A673 (cell line): ENCODE measurements at places on chromosomes 5 and 9. TPM values are rescaled to one million over a fixed set of nuclear protein-coding genes. Genes with fewer than 3 reads are reported as not detected.

The ARSI gene
- 0.15 and 0.30 TPM in 2 replicates for total RNA-seq

The IFNW1 gene
- total RNA-seq, result not detected in 2 replicates

The CEL gene
- 2.8 and 3.4 TPM in 2 replicates for total RNA-seq

The OLFML2A gene
- 1.4 and 2.9 TPM in 2 replicates for total RNA-seq

The GMCL2 gene
- total RNA-seq, result not detected in 2 replicates

The PCDHGA6 gene
- 20.2 and 21.6 TPM in 2 replicates for total RNA-seq

The PCDHB5 gene
- 21.0 and 23.6 TPM in 2 replicates for total RNA-seq

The PRR16 gene
- not detected in 2 replicates for total RNA-seq

DNA sequence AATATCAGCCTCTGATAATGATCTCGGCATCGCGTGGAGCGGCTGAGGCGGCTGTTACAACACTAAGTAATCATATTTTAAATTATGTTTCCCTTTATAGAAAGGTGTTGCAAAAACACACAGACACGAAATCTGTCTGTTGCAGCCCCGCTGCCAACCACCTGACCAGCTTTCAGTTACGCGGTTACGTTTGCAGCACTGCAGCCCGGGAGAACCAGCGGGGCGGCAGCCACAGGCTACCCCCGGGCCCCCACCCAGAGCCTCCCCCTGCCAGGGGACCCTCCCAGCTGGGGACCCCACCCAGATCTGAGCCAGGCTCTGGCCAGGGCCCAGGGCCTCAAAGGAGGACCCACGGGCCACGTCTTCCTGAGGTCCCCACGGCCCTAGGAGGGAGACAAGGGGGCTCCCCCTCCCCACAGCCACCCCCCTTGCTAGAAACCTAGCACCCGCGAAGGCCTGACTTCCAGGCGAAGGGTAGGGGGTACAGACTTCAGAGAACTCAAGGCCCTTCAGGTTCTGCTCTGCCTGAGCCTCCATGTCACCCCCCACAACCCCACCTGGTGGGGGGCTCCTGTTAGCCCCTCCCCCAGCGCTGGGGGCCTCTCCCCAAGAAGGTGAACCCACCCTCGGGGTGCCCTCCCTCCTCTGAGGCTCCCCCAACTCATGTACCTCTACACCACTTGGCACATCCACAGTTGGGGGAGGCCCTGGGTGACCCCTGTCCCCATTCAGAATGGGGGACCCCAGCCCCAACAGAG, 6.0 kb downstream of the NACC2 start:
- peaks cover 54% of the 10 kb centered on the region for H3K4me1 ChIP-seq
- no peaks in the 10 kb centered on the region for H3K36me3 ChIP-seq
- H3K27me3 ChIP-seq, result no peaks in the 10 kb centered on the region

DNA sequence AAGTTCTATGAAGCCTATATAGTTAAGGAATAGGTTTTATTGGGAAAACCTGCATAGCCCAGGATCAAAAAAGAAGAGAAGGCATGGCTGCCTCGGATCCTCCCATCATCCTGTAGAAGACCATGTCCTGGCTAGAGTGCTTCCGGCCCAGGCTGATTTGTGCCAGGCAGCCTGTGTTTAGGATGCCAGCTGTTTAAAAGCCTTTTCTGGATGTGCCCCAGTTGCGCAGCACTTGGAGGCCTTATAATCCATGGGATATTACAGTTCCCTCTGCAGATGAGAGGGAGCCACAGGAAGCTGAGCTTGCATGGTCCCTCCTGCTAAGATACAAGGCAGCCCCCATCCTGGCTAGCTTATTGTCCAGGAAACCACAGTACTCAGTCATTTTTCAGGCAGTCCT, 97.9 kb downstream of the CHSY3 start:
- no peak for DNase-seq
- H3K36me3 ChIP-seq, result no peaks in the 10 kb centered on the region
- no peak overlapping the region for H3K4me3 ChIP-seq
- H3K27me3 ChIP-seq, result no peaks in the 10 kb centered on the region
- H3K4me1 ChIP-seq, result no peaks in the 10 kb centered on the region

- no peak overlapping the region for H3K4me3 ChIP-seq
- no peaks in the 10 kb centered on the region for H3K36me3 ChIP-seq
- H3K4me1 ChIP-seq, result no peaks in the 10 kb centered on the region
- no peaks in the 10 kb centered on the region for H3K27me3 ChIP-seq
Measured at GRCh38 chr9:34689512-34689911, 1.6 kb downstream of the CCL19 start.

GRCh38 chr5:122421374-122422079, 109.5 kb downstream of the SNCAIP start:
- no peak overlapping the region for H3K27ac ChIP-seq
- H3K4me1 ChIP-seq, result no peaks in the 10 kb centered on the region
- H3K36me3 ChIP-seq, result no peaks in the 10 kb centered on the region
- H3K4me3 ChIP-seq, result no peak overlapping the region
- DNase-seq, result no peak

DNA sequence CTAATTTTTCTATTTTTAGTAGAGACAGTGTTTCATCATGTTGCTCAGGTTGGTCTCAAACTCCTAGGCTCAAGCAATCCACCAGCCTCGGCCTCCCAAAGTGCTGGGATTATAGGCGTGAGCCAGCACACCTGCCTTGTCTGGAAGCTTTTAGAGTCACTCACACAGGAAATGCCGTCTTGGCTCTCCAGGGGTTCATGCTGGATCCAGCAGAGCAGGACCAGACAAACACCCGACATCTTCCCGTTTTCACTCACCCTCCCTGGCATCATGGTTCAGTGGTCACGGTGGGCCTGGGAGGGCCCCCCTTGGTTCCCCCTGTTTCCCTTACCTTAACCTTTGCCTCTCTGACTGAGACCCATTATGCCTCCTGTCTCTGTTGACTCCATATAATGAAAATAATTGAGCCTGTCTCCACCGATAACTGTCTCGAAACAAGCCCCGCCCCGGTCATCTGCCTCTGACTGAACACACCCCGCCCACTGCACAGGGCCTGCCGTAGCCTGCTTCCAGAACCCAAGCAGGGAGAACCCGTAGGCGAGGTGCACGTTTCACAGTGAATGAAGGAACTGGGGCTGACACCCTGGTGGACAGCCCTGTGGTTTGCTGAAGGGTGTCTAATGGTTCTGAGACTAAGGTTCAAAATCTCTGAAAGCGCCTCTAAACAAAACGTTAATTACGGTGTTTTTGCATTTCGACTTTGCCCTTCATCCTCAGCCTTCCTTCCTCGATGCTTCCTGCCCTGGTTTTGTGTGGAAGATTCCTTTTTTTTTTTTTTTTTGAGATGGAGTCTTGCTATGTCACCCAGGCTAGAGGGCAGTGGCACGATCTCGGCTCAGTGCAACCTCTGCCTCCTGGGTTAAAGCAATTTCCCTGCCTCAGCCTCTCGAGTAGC, 39.7 kb upstream of the SPRY4 start:
- peaks cover 54% of the 10 kb centered on the region for H3K4me1 ChIP-seq
- H3K27ac ChIP-seq, result peak overlapping the region; percentile 84
- H3K4me3 ChIP-seq, result peak overlapping the region; percentile 39
- DNase-seq, result peak; percentile 91
- no peaks in the 10 kb centered on the region for H3K27me3 ChIP-seq

- no peak overlapping the region for H3K4me3 ChIP-seq
- no peaks in the 10 kb centered on the region for H3K4me1 ChIP-seq
- H3K27ac ChIP-seq, result no peak overlapping the region
- no peak for DNase-seq
- no peaks in the 10 kb centered on the region for H3K36me3 ChIP-seq
Measured at GRCh38 chr5:44869928-44870327, 61.2 kb downstream of the MRPS30 start.

DNA sequence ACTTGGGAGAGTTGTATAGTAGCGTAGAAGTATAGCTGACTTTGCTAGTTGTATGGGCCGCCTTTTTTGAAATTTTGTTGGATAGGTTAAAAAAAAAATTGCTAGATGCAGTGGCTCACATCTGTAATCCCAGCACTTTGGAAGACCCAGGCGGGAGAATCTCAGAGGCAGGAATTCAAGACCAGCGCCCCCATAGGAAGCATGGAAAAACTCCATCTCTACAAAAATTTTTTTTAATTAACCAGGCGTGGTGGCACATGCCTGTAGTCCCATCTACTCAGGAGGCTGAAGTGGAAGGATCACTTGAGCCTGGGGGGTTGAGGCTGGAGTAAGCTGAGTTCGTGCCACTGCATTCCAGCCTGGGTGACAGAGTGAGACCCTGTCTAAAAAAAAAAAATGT, 59.2 kb downstream of the SMC5 start:
- H3K4me3 ChIP-seq, result no peak overlapping the region
- no peaks in the 10 kb centered on the region for H3K4me1 ChIP-seq
- H3K27me3 ChIP-seq, result no peaks in the 10 kb centered on the region
- peaks cover 39% of the 10 kb centered on the region for H3K36me3 ChIP-seq
- H3K27ac ChIP-seq, result no peak overlapping the region
- peak; percentile 8 for DNase-seq

GRCh38 chr9:69035438-69036308, at the start of gene FXN:
Gene FXN (plus strand): TSS chr9:69035752. CDS start chr9:69035783, 31 bp downstream.
- H3K27ac ChIP-seq, result peak within 1 kb of the TSS; percentile 72
- peak within 1 kb of the TSS; percentile 57 for H3K4me3 ChIP-seq
- no peaks in the 10 kb centered on the region for H3K27me3 ChIP-seq
- DNase-seq, result peak; percentile 85
- no peaks in the 10 kb centered on the region for H3K4me1 ChIP-seq

- no peaks in the 10 kb centered on the region for H3K4me1 ChIP-seq
- H3K27ac ChIP-seq, result no peak overlapping the region
- peaks cover 27% of the 10 kb centered on the region for H3K27me3 ChIP-seq
- no peak for DNase-seq
- H3K4me3 ChIP-seq, result no peak overlapping the region
- no peaks in the 10 kb centered on the region for H3K36me3 ChIP-seq
Measured at GRCh38 chr5:4921929-4922328, 218.2 kb upstream of the ADAMTS16 start.

- H3K36me3 ChIP-seq, result no peaks in the 10 kb centered on the region
- H3K27me3 ChIP-seq, result no peaks in the 10 kb centered on the region
- H3K4me3 ChIP-seq, result no peak overlapping the region
- no peak for DNase-seq
- no peaks in the 10 kb centered on the region for H3K4me1 ChIP-seq
Measured at GRCh38 chr9:89756891-89757537, 152.2 kb downstream of the GADD45G start.

- H3K36me3 ChIP-seq, result no peaks in the 10 kb centered on the region
- no peaks in the 10 kb centered on the region for H3K4me1 ChIP-seq
- H3K4me3 ChIP-seq, result no peak overlapping the region
- no peak overlapping the region for H3K27ac ChIP-seq
Measured at GRCh38 chr5:158487664-158488063, 612.1 kb downstream of the EBF1 start.

DNA sequence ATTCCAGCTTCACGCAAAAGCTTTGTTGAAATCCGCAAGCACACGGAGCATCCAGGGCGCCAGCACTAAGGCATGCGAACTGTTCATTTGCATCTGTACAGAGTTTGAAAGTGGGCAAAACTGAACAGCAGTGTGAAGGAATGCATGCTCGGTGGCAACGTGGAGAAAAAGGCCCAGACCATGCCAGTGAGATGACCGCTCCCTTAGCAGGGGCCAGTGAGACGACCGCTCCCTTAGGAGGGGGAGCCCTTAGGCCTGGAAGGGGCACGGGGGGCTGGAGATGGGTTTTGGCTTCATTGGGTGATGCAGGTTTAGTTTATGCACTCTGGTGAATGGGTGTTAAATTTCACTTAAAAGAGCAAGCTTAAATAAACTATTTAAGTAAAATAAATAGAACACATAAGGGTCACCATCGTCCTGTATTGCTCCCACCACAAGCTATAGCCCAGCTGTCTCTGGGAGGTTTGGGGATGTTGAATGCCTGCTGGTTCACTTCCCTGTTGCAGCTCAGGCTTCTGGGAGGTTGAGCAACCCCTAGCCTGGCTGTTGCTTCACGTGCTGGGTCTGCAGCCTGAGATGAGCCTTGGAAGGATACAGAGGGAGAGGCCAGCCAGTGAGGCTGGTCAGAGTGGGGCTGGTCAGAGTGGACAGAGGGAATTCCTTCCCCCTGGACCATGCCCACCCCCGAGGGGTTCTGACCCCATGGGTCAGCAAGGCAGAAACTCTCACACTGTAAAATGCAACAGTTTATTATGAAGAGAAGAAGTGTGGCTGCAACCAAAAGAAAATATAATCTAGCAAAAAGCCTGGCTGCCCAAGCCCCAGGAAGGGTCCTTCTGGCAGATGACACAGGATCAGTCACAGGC, 4.6 kb upstream of the FCN1 start:
- no peak for DNase-seq
- no peak overlapping the region for H3K4me3 ChIP-seq
- H3K27ac ChIP-seq, result no peak overlapping the region
- no peaks in the 10 kb centered on the region for H3K4me1 ChIP-seq
